ENCODE measurements at places on chromosomes 12 and 14.
A peak's percentile ranks its signal among the peaks of the same experiment; 100 is the strongest.

GRCh38 chr14:80638620-80639515 lies 302.7 kb downstream of the CEP128 start:
- no peak for DNase-seq

GRCh38 chr14:71437870-71438269 lies 494.4 kb upstream of the RGS6 start:
- no peak for DNase-seq

GRCh38 chr12:109504068-109504467 lies 26.6 kb downstream of the UBE3B start:
- DNase-seq, result no peak

- DNase-seq, result no peak
These were observed 193.5 kb upstream of the CNOT2 start for GRCh38 chr12:70049596-70050360.

- no peak for DNase-seq
These were observed 205.2 kb upstream of the EEA1 start for GRCh38 chr12:93134175-93134890.

DNA sequence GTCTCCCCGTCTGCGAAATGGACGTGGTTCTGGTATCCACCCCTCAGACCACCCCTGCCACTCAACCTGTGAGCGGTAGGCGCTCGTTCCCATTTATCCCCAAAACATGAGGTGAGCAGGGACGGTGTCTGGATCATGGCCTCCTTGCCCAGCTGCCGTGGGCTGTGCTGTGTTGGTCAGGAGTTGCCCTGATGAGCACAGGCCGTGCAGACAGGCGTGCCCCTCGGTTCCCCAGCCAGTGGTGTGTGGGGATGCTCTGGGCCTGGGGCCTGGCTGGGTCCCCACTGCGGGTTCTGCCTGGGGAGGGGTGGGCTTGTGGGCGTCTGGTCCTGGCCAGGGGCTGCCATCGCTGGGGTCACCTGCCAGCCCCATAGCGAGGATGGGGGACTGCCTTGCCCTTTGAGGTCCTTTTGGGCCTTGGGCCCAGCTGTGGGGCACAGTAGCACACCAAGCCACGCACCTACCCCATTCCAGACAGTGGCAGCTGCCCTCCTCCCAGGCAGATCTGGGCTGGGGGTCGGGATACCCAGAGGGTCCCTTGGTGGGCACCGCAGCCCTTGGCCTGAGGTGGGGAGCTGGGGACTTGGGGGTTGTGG lies 11.3 kb upstream of the PUS1 start:
- DNase-seq, result no peak

GRCh38 chr14:60353420-60353819 lies 104.4 kb downstream of the PPM1A start:
- DNase-seq, result no peak

DNA sequence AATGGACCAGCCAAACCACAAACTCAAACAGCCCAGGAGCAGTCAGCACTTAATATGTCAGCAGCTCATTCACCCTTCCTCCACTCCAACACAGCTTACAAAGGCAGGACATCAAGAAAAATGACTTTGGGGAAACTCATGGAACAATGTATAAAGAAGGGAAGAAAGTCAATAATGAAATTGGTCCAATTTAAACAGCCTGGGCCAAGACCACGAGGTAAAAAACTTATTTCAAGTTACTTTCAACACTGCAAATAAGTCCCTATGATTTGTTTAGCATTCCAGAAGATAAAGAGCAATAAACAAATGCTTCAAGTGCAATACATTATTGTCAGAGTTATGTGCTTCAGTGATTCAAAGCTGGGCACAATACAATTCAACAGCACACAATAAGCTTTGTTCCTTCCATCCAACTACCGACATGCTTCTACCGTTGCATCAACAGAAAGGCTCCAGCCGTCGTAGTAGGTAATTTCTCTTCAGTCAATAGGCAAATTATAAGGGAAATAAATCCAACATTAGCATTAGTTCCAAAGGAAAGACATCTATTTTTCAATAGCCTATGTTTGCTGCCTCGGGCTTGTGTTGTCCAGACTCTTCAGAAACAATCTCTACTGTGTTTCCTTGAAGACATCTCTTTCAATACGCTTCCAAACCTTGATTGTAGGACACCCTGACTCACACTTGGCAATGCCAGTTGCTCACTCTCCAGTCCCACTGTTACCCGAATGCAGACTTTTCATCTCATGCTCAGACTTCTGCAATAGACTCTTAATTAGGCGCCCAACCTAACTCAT lies 225.7 kb downstream of the NUAK1 start:
- no peak for DNase-seq

DNA sequence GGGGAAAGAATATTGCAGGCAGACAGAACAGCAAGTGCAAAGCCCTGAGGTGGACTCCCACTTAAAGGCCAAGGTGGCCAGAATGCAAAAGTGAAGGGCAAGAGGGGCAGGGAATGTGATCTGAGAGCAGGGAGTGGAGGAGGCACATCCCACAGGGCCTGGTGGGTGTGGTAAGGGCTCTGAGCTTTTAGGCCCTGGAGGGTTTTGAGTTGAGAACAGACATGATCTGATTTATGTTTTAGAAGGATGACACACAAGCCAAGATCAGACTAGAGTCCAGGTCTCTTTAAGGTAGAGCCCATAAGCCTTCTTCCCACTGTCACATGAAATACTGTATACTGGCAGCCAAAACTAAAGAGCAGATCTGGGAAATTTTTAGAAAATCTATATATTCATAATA lies 162.5 kb downstream of the SLC38A4 start:
- no peak for DNase-seq

DNA sequence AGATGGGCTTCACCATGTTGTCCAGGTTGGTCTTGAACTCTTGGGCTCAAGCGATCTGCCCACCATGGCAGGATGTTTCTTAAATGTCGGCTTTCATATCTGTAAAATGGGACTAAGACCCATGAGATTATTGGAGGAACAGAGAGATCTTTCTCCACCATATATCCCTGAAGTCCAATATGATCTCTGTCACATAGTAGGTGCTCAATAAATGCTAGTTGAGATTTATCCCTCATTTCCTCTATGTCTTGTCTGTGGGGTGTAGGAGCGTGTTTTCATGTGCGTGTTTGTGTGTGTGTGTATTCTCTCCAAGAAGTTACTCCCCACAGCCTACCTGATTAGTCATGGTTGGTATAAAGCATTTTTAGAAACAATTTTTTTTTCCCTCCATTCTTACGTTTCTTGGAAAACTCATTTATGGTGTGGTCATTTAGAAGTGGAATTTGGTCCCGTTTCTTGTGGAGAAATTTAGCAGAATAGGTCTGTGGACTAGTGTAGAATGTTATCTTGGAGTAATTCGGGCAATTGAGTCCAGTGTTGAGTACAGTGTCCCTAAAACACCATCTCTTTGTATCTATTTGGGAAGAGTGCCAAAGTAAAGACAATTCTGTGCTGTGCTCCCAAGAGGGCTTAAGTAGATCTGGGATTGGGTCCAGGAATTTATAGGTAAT lies 4.3 kb downstream of the STRAP start:
- DNase-seq, result no peak

DNA sequence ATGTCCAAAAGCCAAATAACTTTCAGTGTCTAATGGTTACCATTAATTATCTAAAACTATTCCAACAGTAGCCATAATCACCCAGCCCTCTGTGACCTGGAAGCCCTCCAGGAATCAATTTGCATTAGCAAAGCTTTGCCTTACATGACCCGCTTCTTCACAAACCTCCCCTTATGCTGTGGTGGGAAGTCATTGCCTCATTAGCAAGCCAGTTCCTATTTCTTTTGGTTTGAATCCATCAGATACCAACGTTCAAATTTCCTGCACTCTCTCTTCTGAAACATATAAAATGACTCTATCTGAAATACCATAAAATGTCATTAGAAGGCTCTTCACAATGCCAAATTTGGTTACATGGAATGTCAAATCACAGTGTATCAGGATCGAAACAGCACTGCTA lies 268.3 kb upstream of the PRKD1 start:
- DNase-seq, result no peak

DNA sequence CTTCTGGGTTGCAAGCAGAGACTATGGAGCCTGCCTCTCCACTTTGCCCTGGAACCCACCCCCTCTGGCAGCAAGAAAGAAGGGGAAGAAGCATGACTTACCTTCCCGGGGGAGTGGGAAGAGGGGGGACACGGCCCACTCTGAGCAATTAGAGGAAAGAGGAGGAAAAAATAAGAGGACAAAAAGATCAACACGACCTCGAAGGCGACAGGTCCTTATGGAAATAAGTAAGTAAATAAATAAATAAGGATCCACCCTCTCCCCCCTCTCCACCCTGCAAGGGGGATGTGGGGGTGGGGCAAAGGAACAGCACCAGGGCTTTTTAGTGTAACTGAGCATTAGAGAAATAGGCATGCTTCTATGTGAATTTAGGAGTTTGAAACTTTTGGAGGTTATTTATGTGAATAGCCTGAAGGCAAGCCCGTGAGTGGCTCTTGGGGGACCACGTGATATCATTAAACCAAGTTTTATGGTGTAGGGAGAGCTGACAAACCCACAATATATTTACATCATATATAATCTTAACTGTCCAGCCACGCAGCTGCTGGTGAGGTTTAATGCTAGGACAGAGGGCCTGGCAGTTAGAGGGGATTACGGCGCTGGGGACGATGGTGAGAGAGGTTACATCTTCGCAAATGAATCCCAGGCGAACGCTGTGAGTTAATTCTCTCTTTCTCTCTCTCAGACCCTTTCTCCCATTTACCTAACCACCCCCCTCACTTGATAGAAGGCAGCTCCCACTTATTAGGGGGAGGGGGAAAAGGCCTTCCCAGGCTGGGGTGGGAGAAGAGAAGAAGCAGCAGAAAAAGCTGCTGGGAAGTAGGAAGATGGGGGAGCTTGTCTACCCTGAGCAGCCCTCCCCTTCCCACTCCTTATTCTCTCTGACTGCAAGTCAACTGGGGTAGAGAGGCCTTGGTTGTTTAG lies 4.8 kb downstream of the HOXC5 start:
- DNase-seq, result no peak

GRCh38 chr12:61687407-61687806 lies 572.8 kb upstream of the USP15 start:
- no peak for DNase-seq

GRCh38 chr14:24349742-24350141 lies 10.0 kb upstream of the RIPK3 start:
- DNase-seq, result no peak

- no peak for DNase-seq
These were observed at the start of gene LPAR5 for GRCh38 chr12:6635856-6636531. TSS of gene LPAR5 (minus strand) at chr12:6635959. CDS start at chr12:6621248, 14,711 bp downstream.

DNA sequence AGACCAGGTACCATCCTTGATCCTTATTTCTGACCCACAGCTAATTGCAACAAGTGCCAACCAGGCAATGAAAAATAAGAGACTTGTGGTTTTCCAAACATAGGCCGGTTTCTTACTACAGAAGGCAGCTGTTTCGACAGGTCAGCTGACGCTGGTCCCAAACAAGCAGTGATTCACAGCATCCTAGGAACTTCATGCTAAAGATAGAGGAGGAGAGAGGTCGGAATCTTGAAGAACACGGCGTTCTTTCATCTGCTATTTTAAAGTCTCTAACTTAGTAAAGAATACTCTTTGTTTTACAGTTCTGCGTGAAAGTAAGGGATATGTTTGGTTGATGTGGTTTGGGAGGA lies 28.1 kb upstream of the ADGRD1 start:
- no peak for DNase-seq

DNA sequence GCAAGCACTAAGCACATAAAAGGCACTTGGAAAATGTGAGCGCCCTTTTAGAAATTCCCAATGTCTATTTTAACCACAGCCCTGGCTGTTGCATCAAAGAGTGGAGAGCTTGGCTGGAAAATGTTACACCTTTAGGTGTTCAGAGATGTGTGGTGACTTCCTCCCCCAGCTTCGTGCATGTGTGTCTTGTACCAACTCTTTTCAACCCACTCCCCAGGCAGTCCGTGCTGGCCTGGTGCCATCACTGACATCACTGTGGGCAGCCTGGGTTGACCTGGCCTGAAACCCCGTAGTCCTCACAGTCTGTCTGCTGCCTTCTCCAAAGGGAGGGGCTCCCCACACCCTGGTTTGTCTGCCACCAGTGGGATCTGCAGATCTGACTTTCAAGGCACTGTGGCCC lies 101.8 kb downstream of the SCARB1 start:
- no peak for DNase-seq

DNA sequence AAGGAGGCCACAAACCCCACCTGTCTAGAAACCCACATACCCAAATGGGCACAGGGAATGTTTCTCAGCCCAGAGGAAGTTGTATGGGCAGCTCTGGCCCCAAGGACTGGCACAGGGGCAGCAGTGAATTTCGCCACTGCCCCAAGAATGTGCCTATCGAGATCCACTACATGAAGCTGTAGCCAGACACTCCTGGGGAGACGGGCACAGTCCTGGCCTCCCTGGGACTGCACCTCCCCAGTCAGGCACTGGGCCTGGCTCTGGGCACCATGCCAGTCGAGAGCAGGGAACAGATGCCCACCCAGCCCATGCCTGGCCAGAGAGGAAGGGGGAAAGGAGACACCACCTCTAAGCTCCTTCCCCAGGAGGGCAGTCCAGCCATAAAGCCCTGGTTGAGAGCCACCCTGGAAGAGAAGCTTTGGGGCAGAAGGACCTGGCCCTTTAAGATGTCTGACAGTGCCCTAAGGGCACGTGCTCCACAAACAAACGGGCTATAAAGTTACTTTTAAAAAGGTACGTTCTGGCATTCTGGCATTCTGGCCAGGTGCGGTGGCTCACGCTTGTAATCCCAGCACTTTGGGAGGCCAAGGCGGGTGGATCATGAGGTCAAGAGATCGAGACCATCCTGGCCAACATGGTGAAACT lies 8.4 kb downstream of the ADCY6 start:
- no peak for DNase-seq

GRCh38 chr12:29804019-29804418 lies 20.3 kb upstream of the TMTC1 start:
- no peak for DNase-seq

- DNase-seq, result no peak
These were observed 3.1 kb downstream of the SMOC1 start for GRCh38 chr14:69882116-69882864.

- no peak for DNase-seq
These were observed 29.7 kb upstream of the CHST11 start for GRCh38 chr12:104426926-104427546.

DNA sequence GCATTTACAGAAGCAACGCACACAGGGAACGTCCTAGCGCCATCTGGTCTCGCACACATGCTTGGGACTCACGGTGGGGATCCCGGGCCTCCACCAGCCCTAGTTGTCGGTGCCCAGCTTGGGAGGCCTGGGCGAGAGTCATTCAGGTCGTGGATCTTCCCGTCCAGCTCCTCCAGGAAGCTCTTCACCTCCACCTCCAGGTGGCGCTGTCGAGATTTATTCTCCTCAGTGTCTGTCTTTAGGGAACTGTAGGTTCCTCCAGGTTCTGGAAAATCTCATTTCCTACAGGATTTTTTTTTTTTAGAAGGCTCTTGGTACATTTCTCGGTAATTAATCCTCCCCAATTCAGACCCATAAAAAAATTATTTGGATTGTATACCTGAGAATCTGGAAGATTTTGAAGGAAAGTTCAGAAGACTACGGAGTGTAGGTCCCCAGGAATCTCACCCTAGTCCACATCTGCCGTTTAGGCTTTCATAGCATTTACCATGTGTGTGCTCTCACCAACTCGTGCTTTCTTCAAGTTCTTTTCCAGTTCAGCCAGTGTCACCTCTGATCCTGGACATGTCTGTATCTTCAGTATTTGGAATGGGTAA lies 910.0 kb downstream of the TMEM121 start:
- peak; percentile 22 for DNase-seq

- DNase-seq, result no peak
These were observed 27.8 kb downstream of the EFCAB11 start for GRCh38 chr14:89926694-89927093.

All from NCI-H2171 (cell line).